ENCODE measurements at places on chromosomes 16 and 17.

GRCh38 chr17:59373882-59374495 is 42.5 kb downstream of the YPEL2 start:
- peak; percentile 79 for DNase-seq

- DNase-seq = no peak
Observed at GRCh38 chr16:17106243-17106791, 364.4 kb downstream of the XYLT1 start.

- no peak for DNase-seq
Observed at GRCh38 chr16:26058326-26058725, 366.6 kb downstream of the HS3ST4 start.

- no peak for DNase-seq
Observed at GRCh38 chr16:71472051-71472450, 10.0 kb upstream of the ZNF23 start.

- DNase-seq = no peak
Observed at GRCh38 chr17:603406-604114, 111.1 kb downstream of the VPS53 start.

DNA sequence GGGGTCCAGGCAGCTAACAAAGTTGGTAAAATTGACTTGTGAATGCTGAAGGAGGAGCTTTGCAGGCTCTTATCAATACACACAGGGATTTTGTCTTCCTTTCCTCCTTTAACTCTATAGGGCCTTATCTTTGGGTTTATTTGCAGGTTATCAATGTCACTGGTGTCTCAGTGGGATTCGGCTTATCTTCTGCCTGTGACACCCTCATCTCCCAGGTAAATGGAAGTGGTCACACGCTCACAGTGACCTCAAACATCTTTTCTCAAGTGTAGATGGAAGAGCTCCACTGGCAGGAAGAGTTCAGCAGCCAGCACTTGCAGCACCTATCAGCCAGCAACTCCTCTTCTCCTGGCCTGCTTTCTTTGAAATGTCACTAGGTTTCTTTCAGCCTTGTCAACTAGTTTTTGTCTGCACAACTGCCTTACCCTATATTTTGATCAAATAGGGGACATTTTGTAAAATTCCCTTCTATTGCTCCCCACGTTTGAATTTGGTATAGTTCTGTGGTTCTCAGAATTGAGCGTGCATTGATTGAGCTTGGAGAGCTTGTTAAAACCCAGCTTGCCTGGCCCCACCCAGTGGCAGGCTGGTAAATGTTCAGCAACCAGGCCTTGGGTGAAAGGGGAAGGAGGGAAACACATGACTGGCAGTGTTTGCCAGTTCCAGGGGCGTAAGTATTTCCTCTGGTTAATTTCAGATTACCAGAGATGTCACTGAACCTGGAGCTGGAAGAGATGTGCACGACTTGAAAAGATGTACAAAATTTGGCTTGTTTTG is 12.8 kb downstream of the SLC47A1 start:
- no peak for DNase-seq

GRCh38 chr17:2749784-2750181 is 331 bp upstream of the CCDC92B start:
- DNase-seq = no peak

GRCh38 chr17:81000631-81001357 is 9.2 kb downstream of the CHMP6 start:
- no peak for DNase-seq

DNA sequence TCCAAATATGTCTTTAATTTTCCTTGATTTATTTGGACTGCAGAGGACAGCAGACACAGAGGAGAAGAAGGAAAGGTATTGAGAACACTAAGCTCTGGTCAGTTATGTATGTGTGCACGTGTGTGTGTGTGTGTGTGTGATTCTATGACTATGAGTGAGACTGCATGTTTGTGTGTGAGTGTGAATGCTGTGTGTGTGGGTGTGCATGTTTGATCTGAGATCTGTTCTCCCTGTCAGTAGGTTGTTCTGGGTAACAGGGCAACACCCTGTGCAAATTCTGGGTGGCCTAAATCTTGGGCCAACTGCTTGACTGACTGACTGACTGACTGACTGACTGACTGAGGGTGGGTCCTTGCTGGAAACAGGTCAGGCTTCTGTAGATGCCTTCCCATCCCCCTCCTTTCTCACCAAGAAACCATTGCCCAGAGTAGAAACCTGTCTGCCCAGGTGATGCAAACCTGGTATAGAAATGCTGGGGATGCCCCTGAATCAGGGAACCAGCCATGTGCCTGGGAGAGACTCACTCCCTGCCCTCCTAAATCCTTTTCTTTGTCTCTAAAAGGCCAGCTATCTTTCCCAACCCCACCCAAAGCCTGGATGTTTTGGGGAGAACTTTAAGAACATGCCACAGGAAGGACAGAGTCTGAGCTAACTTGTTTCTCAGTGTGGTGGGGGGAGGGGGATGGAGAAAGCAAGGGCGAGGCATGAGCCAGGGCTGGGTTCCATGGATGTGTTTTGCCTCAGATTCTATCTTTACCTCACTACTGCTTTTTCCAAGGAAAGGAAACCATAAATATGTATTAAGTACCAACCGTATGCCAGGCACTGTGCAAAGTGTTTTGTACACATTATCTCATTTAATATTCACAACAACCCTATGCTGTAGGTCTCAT is 4.5 kb upstream of the NR1D1 start:
- no peak for DNase-seq

GRCh38 chr17:57289130-57289529 is 32.8 kb downstream of the MSI2 start:
- no peak for DNase-seq

- DNase-seq = no peak
Observed at GRCh38 chr17:51184124-51184523, 17.9 kb downstream of the NME2 start.
